ENCODE measurements at places on chromosomes 4 and X.

- no peak for DNase-seq
Observed at GRCh38 chr4:37628977-37629609, 57.1 kb downstream of the RELL1 start.

DNA sequence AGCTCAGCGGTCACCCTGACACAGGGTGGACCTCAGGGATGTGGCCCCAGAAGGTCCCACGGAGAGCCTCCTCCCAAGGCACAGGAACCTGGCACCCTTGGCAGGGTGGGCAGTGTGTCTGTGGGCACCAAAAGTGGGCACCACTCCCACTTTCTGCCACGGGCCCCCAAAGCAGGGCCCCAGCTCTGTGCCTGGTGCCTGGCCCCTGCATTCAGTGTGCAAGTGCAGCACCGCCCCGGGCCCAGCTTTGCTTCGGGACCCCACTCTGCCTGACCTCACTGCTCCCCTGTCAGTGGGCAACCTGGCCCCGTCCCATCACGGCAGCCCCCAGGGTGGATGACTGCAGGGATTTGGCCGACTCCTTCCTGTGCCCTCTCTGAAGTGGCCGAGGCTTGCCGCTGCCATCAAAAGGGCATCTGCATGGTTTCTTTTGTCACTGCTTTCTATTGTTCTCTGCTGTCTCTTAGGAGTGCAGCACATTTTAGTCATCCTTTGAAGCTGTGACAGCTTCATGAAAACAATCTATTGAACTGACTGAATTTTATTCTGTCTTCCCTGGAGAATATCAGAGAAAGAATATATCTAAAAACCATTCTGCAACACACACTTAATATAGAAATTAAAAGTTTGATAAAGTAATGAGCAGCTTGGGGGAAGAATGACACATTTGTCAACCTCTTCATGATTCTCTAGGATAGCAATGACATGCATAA, 302.4 kb downstream of the FAM47B start:
- DNase-seq: no peak

DNA sequence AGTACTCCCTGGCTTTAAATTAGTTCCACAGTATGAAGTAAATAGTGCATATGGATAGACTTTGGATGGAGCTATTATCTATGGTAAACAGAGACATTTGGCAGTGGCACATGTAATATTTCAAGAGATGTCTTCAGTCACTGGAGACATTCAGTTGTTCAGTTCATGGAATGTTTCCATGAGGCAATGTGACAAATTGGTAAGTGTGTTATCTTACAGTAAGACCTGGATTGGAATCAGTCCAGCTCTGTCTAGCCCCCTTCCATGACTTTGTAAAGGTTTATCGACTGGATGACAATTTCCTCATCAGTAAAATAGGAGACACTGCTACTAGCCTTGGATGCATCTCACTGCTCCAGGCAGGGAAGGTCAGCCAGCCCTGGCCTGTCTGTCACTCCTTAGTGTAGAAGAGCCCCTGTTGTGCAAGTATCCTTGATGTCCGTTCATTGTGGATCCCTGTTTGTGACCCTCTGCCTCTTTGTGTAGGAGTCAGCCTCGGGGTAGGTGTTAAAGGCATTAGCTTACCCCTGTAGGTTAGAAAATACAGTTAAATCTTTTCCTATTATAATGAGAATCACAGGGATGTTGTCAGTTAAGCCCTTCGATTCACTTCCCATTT, 335.9 kb downstream of the ANK2 start:
- DNase-seq: no peak

- no peak for DNase-seq
Observed at GRCh38 chr4:158819942-158820786, 51.3 kb downstream of the FNIP2 start.

GRCh38 chr4:15929540-15929939, 9.0 kb downstream of the FGFBP1 start:
- DNase-seq: no peak

DNA sequence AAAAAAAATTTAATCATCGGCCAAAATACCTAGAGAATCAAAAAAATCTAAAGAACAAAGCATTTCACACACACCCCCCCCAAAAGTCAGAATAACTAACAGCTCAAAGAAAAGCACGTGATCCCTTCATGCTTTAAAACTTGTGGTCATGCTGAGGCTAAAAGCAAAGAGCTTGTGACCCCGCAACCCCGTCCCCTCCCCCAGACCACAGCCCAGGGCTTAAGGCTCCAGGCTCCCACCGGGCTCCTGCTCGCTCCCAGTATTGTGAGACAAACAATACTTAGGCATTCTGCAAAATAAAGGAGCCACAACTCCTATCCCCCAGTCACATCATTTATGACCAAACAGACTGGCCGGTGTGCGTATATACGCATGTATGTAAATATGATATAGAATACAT, 62.1 kb upstream of the CCDC160 start:
- no peak for DNase-seq

DNA sequence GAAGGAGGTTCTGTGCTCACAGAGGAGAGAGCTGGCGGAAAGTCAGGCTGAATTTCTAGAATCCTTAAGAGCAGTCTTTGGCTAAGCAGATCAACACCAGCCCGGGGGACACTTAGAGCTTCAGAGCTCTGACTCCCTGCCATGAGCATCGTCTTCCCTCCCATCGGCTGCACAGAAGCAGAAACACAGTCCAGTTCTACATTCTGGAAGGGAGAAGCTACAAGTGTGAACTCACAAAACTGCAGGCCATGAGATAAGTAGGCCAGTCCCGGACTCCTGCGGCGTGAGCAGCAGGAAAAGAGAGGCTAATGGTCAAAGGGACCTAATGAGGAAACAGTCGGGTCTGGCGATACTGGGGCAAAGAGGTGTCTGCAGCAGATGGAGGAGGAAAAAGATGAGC, 211.5 kb downstream of the DHX15 start:
- DNase-seq: no peak

DNA sequence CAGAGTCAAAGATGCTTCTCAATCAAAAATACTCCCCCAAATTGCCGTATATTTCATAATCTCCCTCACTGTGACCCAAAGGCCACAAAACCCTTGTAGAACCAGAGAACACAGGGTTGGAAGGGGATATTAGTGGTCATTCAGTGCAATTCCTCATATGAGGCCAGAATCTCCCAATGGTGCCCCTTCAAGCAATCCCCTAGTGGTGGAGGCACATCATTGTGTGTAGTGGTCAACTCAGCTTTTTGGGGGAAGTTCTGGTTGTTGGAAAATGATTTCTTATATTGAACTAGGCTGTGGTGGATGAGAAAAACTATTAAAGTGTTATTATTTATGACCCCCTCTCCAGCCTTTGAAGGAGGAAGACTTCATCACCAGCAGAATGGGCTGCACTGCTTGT, 17.6 kb upstream of the BOD1L1 start:
- DNase-seq: no peak

GRCh38 chrX:79361192-79361870, 5.8 kb downstream of the ITM2A start:
- DNase-seq: no peak

DNA sequence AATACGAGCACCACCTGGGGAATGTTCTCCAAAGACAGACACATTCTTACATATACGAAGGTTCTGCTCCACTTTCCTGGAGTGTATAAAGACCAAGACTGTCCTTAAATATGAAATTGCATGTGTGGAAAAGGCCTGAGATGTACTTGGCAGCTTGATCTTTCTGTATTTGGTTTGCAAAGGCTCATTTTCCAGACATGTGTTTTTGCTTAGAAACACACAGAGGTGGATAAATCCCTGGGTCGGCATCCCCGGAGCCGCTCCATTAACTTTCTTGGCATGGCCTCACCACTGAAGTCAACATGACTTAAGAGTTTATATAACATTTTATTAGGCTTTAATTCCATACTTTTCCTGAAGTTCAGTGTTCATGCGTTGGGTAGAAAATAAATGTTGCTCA, 239.4 kb downstream of the LDB2 start:
- DNase-seq: no peak

DNA sequence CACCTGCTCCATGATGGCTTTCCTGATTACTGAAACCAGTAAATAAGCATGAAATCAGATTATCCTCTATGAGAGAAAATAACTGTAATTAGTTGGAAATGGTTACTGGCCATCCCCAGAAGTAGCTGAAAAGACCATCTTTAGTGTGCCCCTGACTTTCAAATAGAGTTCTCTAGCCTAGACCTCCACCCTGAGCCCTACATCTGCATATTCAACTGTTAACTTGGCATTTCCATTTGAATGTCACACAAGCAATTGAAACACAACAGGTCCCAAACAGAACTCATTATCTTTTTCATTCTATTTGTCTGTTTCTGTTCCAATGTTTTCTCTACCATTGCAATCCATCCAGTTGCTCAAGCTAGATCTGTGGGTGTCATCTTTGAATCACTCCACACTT, 952.3 kb downstream of the RPA4 start:
- DNase-seq: no peak

GRCh38 chrX:139862208-139862607, 70.6 kb downstream of the ATP11C start:
- no peak for DNase-seq

DNA sequence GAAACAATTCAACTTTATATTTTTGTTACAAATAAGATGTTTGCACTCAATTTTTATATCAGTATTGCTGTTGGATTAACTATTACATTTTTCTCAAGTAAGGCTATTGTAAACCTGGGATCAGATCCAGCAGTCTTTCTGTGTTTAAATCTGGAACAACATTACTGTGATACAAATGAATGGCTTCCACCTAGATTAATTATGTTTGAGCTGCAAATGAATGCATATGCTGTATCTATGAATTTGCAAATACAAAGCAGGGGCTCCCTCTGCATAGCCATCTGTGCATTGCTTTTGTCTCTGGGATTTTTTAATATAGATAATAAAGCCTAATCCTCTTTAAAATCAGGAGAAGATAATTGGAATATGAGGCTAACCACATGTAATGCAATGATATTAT, 69.8 kb upstream of the NEIL3 start:
- no peak for DNase-seq

DNA sequence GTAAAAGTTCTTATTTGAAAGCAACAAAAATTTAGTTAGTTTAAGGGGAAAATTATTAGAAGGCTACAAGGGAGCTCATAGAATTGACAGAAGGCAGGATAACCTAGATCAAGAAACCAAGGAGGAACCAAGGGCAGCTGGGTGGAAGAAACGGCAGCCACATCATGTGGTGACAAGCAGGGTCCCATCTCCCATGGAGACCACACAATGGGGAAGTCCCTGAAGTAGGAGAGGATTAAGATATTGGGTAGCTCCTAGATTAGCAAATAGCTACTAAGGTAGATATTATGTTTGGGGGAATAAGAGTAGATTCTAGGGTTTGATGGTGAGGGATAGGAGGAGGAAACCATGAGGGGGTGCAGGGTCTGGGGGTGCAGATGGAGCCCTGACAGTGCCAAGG, 48.0 kb upstream of the TMEM154 start:
- no peak for DNase-seq
